ENCODE measurements at places on chromosomes 12 and 14.

GRCh38 chr12:26133521-26133920 lies 8.7 kb upstream of the BHLHE41 start:
- no peak for DNase-seq

DNA sequence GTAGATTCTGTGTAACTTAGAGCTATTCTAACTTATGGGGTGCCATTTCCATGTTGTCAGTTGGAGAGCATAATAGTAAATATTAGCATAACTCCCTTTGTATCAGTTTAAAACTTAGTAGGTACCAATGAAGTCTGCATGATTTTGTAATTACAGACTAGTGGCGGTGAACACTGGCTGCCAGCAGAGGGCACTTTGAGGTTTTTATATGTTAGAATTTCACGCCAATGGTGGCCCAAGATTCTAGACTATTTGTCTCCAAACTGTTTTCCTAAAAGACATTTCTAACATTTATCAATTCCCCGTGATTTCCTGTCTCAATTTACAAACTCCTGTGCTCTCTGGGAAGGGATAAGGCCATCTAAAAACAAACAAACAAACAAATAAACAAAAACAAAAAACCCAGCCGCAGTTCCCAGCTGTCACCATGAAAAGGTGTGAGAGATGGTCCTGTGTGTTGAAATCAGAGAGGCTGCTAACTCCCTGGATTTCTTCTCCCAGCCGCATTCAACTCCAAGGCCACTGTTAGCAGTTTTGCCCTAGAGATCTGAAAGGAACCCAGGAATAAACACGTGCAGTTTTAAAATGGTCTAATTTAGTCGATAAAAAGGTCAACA lies 57.6 kb downstream of the BRMS1L start:
- DNase-seq = peak; percentile 31

DNA sequence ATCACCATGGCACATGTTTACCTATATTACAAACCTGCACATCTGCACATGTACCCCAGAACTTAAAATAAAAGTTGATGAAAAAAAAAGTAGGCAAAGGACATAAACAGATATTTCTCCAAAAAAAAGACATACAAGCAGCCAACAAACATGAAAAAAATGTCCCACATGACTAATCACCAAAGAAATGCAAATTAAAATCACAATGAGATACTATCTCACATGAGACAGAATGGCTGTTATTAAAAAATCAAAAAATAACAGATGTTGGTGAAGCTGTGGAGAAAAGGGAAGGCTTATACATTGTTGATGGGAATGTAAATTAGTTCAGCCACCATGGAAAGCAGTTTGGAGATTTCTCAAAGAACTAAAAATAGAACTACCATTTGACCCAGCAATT lies 68.0 kb upstream of the FAR2 start:
- no peak for DNase-seq

- no peak for DNase-seq
These were observed 73.2 kb downstream of the SETD3 start for GRCh38 chr14:99407416-99407815.

DNA sequence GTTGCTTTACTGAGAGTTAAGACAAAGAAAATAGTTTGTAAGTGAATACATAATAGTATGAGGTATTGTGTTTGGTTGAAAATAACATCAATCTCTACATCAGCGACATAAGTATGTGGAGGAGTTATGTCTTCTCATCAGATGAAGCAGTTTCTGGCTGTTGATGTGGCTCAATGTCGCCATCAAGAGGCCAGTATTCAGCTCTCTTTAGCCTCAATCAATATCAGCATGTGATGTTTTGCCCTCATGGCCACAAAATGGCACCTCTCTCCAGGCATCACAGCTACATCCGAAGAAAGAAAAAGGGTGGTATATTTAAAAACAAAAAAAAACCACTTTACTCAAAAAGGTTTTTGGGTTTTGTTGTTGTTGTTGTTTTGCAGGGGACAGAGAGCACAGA lies 302.3 kb upstream of the TMEM132C start:
- no peak for DNase-seq

GRCh38 chr12:94686834-94687628 lies 36.7 kb upstream of the TMCC3 start:
- DNase-seq = no peak

DNA sequence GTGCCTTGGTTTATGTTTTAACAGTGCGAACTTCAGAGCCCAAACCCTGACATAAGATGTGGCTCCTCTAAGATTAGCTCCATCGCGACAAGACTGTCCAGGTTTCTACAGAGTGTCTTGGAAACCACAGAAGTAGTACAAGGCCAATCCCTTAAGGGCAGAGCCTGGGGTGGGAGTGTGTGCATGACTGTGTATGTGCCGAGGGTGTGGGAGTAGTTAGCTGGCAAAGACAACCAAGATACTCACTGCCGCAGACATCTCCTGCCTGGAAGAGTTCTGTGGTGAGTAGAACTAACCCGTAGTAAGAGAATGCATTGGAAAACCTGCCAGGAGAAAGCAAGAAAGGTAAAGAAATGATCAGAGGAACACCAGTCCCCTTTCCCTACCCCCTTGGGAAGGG lies 54.1 kb downstream of the DAO start:
- no peak for DNase-seq

GRCh38 chr12:47079468-47079980 lies at the start of the genes AMIGO2 and PCED1B:
Gene AMIGO2, minus strand, starts transcription at chr12:47079959. Its CDS starts 957 bp downstream, at chr12:47079002.
Gene PCED1B, plus strand, starts transcription at chr12:47079621. Its CDS starts 155,443 bp downstream, at chr12:47235064.
- DNase-seq = peak; percentile 51

DNA sequence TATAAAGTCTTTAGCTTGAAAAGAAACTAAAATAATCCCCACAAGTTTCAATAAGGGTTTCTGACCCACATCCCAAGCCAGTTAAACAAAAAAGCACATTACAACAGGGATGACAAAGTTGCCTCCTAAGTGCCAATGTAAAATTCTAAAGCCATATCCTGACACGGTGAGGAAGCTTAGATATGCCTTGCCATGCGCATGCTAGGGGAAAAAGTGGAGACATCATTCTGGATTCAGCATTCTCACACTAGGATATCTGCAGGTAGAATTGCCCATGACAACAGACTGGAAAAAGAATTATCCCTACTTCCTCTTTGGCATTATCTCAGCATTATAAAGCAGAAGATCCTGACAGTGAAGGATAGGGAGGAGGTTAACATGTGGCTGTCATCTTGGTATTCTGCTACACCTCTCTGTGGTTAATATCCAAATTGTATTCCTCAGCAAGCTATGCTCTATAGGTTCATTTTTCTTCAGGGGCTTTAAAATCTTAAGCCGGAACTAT lies 4.9 kb downstream of the DUSP6 start:
- DNase-seq = no peak

GRCh38 chr12:67989184-67989920 lies at the start of gene IFNG-AS1:
Gene IFNG-AS1, plus strand, starts transcription at chr12:67989447.
- no peak for DNase-seq

GRCh38 chr12:57380300-57380699 lies 50.5 kb downstream of the R3HDM2 start:
- DNase-seq = no peak

DNA sequence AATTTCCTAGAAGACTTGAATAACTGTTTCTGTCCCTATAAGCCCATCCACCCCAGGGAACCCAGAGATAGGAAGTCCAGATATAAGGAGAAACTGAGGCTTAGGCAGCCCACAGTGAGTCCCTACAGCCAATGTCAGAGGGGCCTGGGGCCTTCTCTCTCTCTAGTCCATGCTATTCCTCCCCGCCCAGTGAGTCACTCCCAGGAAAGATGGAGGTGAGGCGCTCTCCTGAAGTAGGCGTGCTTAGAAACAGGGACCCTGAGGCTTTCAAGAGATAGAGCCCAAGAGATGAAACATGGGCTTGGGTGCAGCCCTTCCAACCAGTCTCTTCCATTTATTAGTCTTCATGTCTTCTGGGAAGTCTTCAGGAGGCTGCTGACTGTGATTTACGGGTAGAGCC lies 2.3 kb upstream of the SMUG1 start:
- DNase-seq = no peak

- DNase-seq = peak; percentile 27
These were observed 185.6 kb downstream of the ZFP36L1 start for GRCh38 chr14:68607081-68607866.

DNA sequence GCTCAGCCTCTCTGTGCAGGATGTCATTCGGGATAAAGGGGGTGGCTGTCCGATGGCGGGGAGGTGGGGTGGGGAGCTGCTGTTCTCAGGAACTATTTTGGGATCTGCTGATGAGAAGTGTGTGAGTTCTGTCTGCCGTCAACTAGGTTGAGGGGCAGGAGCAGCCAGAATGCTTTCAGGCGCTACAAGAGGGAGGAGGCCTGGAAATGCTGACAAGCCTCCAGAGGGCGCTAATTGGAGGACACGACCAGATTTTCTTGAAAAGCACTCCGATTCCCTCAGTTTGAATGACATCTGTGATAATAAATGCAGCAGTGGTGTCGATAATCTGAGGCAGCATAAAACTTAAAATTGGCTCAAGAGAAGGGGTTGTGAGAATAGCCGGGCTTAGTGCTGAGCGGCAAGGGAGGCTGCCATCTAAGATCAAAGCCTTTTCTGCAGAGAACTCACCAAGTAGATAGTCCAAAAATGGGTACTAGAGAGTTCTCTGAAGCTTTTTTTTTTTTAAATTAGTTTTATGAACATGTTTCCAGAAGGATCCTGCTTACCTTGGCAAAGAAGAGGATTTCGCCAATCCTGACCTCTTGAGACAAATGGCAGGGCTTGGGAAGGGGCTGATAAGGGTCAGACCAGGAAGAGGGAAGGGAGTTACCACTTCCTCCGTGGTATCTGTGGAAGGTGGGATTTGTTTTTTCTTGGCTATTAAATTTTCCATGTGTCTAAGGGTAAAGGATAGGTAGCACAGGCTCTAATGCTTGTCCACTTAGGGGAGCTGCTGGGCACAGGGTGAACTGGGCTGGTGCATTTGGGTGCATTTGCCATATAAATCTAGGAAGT lies 94.4 kb downstream of the CRACR2A start:
- no peak for DNase-seq

GRCh38 chr14:86892152-86892956 lies 1100.6 kb downstream of the GALC start:
- DNase-seq = no peak

DNA sequence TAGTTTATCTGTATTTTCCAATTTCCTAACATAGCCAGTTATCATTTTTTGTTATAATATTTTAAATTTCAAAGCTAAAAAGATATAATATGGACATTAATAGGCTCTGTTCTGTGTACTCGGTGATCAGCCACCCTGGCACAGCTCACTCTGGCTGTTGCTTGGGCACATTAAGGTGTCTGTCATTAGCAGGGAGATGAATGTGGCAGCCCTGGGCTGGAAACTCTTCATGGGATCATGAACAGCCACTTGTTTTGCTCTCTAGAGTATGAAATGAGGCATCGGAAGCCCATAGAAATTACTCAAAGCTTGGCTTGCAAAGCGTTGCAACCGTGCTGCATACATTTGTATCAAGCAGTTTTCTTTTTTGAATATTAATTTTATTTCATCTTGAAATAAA lies 233.2 kb downstream of the DACT1 start:
- DNase-seq = no peak

- no peak for DNase-seq
These were observed 234.6 kb downstream of the PCNX1 start for GRCh38 chr14:71141701-71142374.

DNA sequence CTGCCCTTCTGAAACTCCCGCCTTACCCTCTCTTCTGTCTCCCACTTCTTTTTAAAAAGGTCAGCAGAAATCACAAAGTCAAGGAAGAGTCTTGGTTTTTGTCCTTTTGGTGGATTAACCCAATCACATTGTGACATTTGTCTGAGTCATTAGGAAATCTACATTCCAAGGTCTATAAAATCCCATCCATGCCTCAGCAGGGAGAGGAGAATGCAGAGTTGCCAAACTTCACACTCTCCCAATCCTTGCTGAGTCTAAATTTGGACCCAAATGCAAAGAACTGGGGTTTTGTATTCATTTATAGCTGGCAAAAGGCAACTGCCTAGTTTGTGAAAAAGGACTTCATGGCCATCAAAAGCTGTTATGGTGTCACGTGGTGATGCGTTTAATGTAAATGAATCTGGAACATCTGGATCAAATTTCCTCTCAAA lies 67.9 kb downstream of the TMEM30B start:
- no peak for DNase-seq

DNA sequence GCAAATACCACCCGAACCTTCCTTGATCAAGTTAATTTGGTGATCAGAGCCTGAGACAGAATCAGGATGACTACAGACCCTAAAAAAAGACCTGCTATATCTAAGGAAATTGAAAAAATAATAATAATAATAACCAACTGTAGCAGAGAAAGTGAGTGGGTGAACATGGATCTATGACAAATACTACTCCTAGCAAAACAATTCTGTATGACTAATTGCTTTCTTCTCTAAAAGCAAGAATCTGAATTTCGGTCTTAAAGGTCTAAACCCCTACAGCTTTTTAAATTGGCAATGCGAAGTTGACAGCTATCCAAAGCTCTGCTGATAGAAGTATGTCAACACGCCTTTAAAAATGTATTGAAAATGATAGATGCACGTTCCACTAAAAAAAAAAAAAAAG lies 102.2 kb downstream of the PRKAB1 start:
- no peak for DNase-seq

GRCh38 chr14:90319173-90319572 lies 12.6 kb downstream of the NRDE2 start:
- DNase-seq = no peak

DNA sequence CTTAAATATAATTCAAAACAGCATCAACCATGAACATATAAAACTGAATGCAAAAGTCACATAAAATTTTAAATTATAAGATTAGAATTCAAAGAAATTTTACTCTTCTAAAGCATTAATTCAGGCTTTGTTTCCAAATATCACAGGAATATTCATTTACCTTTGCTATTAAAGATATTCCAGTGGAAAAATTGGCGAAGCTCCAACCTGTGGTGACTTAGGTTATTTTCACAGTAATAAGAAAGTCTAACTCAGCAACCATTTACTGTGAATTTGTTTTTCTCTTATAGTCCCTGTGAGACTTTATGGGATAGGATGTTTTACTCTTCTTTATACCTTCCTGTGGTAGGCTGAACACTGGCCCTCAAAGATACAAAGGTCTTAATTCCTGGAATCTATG lies 3.2 kb downstream of the WDR89 start:
- no peak for DNase-seq

- no peak for DNase-seq
These were observed 2.2 kb downstream of the NUDT4 start for GRCh38 chr12:93379981-93380361.

- DNase-seq = no peak
These were observed 28.1 kb upstream of the PRICKLE1 start for GRCh38 chr12:42617622-42618021.

GRCh38 chr12:15014708-15015107 lies 41.9 kb downstream of the PDE6H start:
- DNase-seq = no peak

- no peak for DNase-seq
These were observed 106.7 kb upstream of the TMPO start for GRCh38 chr12:98408681-98409080.

GRCh38 chr12:94648578-94648977 lies 1.8 kb downstream of the TMCC3 start:
- no peak for DNase-seq

Measured in NCI-H510A (cell line).